ENCODE measurements at places on chromosomes 5 and 9.

DNA sequence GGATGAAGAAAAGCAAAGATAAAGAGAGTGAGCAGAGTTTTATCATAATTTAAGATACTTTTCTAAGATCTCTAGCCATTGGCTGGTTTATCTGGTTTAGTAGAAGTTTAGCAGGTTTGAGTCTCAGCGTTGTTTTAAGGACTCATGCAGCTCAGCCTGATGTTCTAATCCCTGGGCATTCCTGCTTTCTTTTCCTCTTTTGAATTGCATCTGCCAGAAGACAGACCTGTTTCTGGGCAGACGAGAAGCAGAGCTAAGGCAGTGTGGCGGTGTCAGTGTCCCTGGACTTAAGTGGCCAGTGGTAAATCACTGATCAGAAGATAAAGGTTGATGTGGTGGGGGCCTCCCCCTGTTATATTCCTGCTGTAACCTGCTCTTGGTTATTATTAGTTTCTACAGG lies 138.6 kb downstream of the ADCY2 start:
- no peak for DNase-seq

- DNase-seq: no peak
These were observed 1841.9 kb downstream of the EFNA5 start for GRCh38 chr5:105828821-105829220.

- no peak for DNase-seq
These were observed 123.6 kb upstream of the CCDC112 start for GRCh38 chr5:115419846-115420585.

GRCh38 chr5:147179562-147180147 lies 55.2 kb upstream of the STK32A start:
- DNase-seq: no peak

DNA sequence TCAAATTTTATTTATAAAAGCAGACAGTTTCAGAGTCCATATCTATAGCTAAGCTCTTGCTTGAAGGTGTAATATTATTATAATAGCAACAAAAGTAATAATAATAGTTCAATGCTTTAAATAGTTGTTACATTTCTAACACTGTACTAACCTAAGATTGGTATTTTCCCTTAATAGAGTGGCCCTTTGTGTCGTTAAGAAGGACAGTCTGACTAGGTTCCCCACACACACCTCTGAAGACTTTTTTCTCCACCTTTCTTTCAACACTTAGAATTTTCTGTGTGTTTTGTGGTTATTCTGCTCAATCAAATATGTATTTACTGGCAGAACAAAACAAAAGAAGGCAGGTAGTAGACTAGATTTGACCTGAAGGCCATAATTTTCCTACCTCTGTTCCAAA lies 223.2 kb upstream of the ACO1 start:
- no peak for DNase-seq

GRCh38 chr5:104952876-104953275 lies 1390.3 kb upstream of the NUDT12 start:
- no peak for DNase-seq

GRCh38 chr9:86978922-86979474 lies 31.7 kb upstream of the GAS1 start:
- no peak for DNase-seq

DNA sequence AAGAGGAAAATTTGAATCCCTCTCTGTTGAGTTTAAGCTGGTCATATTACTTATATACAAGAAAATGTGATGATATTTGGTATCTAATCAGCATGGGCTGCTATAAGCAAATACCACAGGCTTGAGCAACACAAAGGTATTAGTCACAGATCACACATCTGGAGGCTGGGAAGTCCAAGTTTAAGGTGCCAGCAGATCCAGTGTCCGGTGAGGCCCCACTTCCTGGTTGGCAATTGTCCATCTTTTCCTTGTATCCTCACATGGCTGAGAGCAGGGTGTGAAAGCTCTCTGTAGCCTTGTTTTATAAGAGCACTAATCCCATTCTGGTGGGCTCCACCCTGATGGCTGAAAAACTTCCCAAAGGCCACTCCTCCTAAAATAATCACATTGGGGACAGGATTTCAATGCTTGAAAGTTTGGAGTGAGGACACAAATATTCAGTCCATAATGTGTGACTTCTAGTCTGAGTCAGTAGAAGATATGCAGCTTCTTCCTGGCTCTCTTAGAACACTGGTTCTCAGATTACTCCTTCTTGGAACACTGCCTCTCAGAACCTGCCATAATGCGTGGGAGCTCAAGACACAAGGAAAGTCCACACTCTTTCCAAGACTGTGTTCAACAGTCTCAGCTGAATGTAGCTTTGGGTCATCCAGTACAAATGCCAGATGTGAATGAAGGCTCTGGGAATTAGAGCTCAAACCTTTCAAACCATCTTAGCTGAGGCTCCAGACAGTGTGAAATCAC lies 124.1 kb downstream of the PRDM9 start:
- no peak for DNase-seq

- no peak for DNase-seq
These were observed 165.7 kb downstream of the MPDZ start for GRCh38 chr9:13113751-13114150.

DNA sequence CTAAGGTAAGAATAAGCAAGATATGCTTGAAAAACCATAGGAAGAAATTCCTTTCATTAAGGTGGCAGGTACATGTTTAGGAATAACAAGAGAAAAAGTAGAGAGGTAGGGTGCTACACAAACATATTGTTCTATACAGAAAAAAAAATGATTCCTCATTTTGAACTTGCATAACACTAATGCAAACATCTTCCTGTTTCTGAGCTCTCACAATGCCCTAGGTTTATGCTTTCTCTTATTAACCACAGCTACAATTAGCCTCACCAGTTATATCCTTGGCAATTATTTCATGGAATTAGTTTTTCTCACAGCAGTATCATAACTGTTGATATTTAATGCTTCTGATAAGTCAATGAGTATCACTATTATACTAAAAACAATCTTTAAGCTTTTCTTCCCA lies 20.7 kb downstream of the CEMIP2 start:
- DNase-seq: no peak

DNA sequence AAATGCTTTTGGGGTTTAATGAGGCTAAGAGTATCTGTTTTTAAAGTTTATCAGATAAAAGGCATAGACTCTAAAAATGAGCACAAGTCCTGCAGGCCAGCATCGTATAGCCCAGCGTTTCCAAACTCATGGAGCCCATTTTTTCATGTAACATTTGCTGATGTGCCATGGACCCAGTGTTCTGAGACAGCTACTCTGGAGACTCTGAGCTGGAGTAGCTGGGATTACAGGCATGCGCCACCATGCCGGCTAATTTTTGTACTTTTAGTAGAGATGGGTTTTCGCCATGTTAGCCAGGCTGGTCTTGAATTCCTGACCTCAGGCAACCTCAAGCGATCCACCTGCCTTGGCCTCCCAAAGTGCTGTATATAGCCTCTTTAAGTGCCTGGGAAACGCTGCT lies 15.8 kb downstream of the GLRX start:
- DNase-seq: no peak

DNA sequence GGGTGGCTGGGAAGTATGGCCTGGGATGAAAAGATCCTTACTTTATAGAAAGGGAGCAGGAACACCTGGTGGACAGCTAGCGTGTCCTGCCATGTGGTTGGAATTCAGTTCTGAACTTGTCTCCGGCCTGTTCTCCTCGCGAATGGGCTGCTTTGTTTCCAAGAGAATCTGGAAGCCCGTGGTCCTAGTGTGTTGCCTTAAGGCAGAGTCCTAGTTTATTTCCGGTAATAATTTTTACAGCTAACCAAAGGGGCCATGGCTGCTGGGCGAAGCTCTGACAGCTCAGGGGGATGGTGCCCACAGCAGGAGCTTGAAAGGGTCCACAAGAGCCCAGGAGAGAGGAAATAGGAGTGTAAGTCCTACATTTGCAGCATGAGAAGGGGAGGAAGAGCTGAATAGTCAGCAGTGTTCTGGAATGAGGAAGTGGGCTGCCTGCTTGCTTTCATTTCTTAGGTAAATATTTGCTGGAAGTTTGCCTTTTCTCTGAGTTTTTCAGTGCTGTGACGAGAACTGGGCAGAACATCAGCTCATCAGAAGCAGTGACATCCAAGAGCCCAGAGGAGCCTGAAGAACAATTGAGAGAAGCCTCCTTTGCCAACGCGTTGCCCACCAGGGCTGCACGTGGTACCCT lies 13.1 kb upstream of the IGFBPL1 start:
- DNase-seq: no peak

DNA sequence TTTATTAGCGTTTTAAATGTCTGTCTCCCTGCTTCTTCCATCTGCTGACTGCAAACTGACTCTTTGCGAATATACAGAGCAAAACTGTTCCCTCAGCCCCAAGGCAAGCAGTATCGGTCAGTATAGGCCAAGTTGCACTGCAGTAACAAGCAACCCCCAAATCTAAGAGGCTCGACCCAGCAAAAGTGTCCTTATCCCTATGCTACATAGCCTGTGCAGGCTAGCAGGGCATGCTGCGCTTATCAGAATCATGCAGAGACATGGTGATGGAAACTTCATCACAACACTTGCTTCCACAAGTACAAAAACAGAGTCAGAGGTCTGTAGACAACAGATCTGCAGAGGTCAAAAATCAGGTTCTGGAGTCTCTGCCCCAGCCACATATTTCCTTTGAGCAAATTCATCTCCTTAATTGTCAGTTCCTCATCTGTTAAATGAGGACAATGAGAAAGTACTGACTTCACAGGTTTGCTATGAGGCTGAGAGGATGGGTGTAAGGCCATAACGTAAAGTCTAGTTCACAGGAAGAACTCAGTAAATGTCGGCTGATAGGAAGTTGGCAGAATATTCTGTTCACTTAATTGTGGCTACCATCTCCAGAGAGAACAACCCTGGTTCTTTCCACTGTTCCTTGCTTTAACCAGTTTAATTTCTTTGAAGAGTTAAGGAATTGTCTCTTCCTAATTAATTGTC lies 9.6 kb upstream of the IL17B start:
- no peak for DNase-seq

- no peak for DNase-seq
These were observed 687.4 kb upstream of the SEMA6A start for GRCh38 chr5:117261948-117262571.

GRCh38 chr9:21454149-21454548 lies 13.9 kb downstream of the IFNA1 start:
- no peak for DNase-seq

- no peak for DNase-seq
These were observed 44.1 kb upstream of the IL17B start for GRCh38 chr5:149423049-149423793.

GRCh38 chr9:124105266-124105665 lies 93.7 kb downstream of the LHX2 start:
- DNase-seq: no peak

DNA sequence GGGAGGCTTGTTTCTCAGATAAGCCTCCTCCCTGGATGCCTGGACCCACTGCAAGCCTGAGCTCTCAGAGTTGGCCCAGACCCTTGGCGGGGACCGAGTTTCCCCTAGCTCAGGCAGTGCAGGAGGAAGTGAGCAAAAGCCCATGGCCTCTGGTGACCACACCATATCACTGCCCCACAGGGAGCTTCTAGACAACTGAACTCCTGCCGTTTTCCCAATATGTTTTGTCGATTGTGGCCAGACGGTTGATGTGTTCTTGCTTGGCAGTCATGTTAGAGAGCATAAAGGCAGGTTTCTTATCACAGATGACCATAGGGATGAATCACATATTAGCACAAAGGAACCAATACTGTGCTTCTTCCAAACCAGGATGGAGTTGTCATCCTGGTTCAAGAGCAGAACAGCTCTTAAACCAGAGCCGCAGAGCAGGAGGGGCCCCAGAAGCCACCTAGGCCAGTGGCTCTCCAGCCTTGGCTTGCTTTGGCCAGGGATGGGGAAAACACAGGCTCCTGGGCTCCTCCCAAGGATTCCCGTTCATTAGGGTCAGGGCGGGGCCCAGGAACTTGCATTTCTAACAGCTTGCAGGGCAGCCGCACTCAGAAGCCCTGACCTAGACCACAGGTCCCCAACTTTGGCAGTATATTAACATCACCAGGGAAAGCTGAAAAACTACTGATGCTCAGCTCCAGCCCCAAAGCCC lies 113.1 kb upstream of the TBC1D2 start:
- DNase-seq: no peak

- DNase-seq: no peak
These were observed 174.0 kb downstream of the MAPKAP1 start for GRCh38 chr9:125532812-125533594.

GRCh38 chr9:92181296-92181695 lies 66.1 kb upstream of the SPTLC1 start:
- DNase-seq: no peak

GRCh38 chr5:40828690-40829661 lies 6.0 kb downstream of the RPL37 start:
- DNase-seq: no peak

DNA sequence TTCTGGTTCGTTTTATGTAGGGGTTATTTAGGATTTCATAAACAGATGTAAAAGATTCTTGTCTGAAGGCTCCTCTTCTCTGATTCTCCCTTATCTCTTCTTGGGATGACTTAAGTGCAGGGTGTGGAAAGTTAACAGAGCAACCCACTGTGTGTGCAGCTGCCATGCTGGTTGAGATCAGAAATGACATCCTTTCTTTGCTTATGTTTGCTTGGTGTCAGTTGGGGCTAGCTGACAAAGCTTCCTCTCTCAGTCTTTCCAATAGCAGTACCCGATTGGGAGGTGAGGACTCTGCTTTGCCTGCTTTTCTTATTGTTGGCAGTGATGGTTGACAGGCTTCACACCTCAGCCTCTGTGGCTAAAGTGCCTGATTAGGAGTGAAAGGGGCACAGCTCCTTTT lies 26.5 kb downstream of the OGN start:
- no peak for DNase-seq

GRCh38 chr9:86494644-86495111 lies 140.5 kb upstream of the TUT7 start:
- DNase-seq: no peak

Data from cerebellar nuclear complex (tissue), 1 donor.